ENCODE measurements at places on chromosomes 2 and 18.

DNA sequence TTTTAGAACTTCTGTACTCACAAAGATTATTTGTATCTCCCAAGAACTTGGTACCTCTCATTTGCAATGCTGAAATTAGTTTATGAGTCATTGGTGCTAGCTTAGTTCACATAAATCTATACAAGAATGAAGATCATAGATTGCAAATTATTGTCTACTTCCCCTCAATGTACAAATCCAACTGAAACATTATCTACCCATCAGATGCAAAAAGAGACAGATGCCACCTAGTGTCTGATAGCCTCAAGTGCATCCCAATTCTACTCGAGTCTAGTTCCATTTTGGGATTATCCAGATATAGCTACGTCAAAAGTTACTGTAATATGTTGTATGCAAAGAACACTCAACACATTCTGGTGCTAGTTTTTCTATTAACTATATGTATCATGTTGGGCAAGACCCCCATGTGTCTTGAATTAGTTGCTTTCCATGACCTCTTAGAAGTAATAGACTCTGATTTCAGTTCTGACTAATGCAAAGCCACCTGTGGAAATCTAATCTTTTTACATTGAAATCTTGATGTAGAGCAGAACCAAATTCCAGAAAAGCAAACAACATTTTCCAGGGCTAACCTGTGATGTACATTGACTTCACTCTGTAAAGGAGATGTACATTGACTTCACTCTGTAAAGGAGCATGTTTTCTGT is 210.0 kb downstream of the RBM43 start:
- DNase-seq: peak; percentile 76

GRCh38 chr2:223957092-223957851 is at the start of gene MRPL44:
MRPL44 (plus strand) TSS chr2:223957463; CDS start chr2:223957473, 10 bp downstream.
- peak; percentile 98 for DNase-seq

- no peak for DNase-seq
Measured at GRCh38 chr2:24855022-24855622, 61.9 kb downstream of the CENPO start.

- DNase-seq: peak; percentile 23
Measured at GRCh38 chr2:126359494-126359893, 296.5 kb upstream of the GYPC start.

- no peak for DNase-seq
Measured at GRCh38 chr2:45922577-45922988, 271.1 kb downstream of the PRKCE start.

GRCh38 chr2:134193006-134193405 is 60.9 kb upstream of the MGAT5 start:
- DNase-seq: peak; percentile 78

- peak; percentile 84 for DNase-seq
Measured at GRCh38 chr2:141611981-141612380, 518.8 kb downstream of the LRP1B start.

Measured in ELR (cell line).